HFFc6 (cell line): ENCODE measurements at places on chromosomes 7 and 10.

GRCh38 chr7:151087245-151088018 is 1.2 kb downstream of the AGAP3 start:
- peak; percentile 35 for DNase-seq

DNA sequence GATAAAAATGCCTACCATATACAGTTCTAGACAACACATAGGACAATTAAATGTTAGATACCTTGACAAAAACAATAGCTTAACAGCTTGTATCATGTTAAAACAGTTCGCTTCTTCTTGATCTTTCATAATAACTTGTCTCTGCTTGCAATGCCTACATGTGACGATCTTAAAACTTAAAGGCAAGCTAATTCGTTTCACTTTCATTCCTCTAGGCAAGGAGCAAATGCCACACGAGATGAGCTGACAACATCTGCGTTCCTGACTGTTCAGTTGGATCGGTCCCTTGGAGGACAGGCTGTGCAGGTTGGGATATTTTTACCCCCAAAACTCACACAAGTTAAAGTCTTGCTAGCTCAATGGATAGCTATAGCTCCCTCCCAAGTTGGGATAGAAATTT is 51.6 kb upstream of the ARL4A start:
- no peak for DNase-seq

DNA sequence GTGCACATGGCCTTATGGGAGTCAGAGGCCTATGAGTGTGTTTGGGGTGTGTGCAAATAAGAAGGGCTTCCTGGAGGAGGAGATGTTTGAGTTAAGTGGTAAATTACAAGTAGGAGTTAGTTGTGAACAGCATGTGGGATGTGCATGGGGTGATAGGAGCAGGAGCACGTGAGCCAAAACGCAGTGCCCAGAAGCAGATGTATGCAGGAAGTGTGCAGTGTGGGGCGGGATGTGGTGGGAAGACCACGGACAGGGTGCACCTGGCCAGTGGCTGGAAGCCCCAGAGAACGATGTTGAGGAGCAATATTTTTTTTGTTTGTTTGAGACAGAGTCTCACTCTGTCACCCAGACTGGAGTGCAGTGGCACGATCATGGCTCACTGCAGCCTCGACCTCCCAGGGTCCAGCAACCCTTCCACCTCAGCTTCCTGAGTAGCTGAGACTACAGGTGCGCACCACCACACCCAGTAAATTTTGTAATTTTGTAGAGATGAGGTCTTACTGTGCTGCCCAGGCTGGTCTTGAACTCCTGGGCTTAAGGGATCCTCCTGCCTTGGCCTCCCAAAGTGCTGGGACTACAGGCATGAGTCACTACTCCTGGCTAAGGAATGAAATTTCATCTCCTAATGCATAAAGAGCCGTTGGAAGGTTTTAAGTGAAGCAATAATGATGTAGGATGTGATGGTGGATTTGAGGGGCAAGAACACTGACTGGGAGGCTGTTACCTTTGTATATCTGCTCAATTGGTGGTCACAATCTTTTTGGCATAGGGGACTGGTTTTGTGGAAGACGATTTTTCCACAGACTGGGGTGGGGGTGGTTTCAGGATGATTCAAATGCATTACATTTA is 78.4 kb downstream of the LYZL2 start:
- no peak for DNase-seq

DNA sequence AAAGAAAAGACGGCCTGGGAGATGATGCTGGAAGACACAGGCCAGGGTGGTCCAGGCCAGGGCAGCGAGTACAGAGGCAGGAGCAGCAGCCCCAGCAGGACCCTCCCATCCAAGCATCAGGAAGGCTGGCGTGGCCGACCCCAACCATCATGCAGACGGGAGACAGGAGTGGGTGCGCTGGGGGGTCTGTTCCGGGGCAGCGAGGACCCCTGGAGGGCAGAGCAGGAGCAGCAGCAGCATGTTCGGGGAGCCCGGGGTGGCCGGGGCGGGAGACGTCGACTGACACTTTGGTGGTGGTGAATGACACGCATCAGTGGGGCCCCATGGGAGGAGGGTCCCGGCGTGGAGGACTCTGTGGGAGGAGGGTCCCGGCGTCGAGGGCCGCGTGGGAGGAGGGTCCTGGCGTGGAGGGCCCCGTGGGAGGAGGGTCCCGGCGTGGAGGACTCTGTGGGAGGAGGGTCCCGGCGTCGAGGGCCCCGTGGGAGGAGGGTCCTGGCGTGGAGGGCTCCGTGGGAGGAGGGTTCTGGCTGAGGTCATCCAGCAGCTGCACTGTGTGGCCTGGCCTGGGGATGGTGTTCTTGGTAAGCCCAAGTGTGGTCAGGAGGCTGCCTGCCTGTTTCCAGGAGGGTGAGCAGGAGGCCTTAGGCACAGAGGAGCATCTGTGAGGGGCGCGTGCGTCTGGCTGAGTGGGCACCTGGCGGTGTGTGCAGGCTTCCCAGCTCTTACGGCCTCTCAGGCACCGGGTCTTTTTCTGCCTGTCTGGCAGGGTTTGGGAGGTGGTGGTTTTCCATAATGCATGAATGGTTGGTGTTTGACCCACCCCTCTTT is 38.9 kb downstream of the FAM20C start:
- no peak for DNase-seq

GRCh38 chr10:23742368-23742767 is 303.5 kb downstream of the OTUD1 start:
- DNase-seq: no peak

DNA sequence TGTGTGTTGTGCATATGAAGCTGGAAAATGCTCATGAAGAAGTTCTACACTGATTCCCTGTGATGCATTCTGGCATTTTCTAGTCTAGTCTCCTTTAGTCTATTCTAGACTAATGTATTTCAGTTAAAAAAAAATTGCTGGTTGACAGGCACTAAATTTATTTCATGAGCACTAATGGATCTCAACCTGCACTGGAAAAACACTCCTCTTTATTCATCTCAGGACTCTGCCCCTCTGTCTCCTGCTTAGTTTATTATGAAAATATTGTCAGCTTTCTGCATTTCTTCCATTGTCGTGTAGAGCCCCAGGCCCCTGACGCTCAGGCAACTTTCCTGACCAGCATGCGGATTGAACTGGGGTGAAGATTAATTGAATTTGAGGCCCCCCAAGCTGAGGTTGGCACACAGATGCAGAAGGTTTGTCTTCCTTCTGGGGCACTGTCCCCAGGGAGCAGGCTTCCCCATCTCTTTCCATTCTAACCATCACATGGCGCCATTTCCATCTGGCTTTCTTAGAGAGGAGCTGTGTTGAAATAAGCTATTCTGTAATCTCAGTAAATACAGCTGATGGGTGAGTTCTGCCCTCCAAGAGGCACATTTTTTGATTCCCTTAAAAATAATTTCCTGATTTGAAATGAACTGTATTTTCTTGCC is 128.7 kb downstream of the INSYN2A start:
- DNase-seq: no peak

GRCh38 chr7:22125436-22125835 is 179.7 kb upstream of the CDCA7L start:
- DNase-seq: no peak

- peak; percentile 89 for DNase-seq
Observed at GRCh38 chr10:88157981-88158465, 294.6 kb downstream of the PTEN start.

GRCh38 chr7:128137181-128137580 is 103.9 kb upstream of the LEP start:
- DNase-seq: peak; percentile 79

- no peak for DNase-seq
Observed at GRCh38 chr7:99672573-99672972, 7.2 kb downstream of the CYP3A5 start.

DNA sequence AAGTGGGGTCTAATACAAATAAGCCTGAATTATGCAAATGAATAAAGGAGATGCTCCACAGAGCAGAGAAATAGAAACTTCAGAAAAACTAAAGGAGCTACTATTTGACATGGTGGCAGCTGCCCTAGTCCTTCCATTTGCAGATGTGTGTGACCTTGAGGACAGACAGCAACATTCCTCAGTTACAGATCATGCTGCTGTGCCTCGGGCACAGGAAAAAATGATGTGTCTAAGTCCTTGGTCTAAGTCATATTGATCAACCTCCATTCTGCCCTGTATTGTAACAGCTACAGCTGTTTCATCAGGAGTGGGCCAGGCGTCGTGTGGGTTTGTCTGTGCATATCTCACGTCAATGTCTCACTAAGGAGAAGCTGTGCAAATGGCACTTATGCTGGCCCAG is 710.4 kb downstream of the TNS3 start:
- no peak for DNase-seq

DNA sequence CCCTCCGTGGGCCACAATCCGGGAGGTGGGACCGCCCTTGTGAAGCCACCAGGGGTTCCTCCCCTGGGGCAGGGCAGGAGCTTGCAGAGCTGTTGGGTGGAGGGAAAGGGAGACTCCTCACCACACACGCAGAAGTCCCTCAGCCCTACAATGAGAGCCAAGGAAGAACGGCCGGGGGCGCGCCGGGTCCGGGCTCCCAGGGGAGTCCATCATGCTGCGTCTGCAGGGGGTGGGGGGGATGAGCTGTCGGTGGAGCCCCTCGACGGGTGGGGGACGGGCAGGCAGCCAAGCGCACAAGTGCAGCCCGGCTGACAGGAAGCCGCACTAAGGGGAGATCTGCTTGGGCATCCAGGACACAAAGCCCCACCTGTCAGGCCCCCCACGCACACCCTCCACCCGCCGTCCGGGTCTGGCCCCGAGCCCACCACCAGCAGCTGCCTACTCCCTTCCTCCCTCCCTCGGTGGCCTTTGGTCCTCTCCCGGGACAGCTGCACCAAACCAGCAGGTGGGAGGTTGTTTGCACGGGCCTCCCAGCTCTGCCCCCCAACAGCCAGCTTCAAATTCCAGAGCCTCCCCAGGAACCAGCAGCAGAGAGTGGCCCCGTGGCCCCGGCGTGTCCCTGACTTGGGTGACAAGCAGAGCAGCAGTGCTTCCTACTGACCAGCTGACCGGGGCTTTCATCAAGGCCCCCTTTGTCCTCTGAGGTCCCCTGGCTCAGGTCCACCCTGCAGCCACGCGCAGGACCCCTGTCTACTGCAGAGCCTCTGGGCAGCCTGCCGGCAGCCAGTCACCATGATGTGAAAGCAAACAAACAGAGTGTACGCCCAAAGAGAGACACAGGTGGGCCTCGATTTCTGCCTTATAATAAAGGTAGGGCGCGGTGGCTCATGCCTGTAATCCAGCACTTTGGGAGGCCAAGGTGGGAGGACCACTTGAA is 50.3 kb downstream of the HIP1 start:
- DNase-seq: no peak
